ENCODE measurements at places on chromosomes 3 and 15.
A peak's percentile ranks its signal among the peaks of the same experiment; 100 is the strongest.

DNA sequence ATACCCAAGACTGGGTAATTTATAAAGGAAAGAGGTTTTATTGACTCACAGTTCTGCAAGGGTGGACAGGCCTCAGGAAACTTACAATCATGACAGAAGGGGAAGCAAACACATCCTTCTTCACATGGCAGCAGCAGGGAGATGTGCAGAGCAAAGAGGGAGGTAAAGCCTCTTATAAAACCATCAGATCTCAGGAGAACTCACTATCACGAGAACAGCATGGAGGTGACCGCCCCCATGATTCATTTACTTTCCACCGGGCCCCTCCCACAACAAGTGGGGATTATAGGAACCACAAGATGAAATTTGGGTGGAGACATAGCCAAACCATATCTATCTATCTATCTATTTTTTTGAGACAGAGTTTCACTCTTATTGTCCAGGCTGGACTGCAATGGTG is 5.4 kb downstream of the GDPGP1 start:
- no peak for ATAC-seq

DNA sequence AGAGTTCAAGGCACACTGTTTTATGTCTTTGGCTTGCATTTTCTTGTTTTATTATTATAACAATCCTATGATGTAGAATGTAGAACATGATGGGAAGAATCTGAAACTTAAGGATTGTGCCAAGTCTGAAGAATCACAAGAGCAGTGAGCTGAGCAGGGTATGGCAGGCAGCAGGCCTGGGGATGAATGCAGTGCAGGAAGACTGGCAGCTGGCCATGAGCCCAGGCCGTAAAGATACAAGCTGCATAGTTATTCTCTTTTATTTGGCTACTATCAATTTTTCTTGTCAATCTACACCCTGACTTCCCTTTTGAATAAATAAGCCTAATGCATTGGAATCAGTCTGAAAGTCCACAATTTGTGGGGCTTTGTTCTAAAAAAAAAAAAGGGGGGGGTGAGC is 89.6 kb upstream of the ARPP21 start:
- ATAC-seq = no peak

DNA sequence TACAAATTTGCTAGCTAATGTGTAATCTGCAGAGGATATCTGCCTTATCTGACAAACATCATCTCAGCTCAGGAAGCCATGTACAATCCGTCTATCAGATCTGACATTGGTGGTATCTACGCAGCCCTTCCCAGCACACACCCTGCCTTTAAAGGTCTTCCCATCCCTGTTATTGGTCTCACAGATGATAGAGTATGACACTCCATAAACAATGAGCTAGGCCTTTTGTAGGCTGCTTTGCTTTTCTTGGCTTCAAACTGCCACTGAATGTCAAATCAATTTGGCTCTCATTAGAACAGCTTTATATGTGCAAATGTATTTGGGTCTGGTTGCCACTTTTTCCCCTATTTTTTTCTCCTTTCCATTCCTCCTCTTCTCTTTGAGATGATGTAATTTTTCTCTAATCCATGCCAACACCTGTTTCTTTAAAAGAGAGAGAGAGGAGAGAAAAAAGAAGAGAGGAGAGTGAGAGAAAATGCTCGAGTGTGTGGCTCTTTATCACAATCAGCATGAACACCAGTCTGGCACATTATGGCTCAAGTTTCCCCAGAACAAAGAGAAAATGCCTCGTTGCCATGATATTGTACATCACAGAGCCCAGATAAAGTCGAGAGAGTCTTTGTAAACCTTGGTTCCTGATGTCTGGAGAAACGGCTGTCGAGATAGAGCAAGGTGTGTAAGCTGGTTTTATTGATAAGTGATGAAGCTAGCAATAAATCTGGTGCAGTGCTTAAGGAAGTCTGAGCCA is 80.8 kb upstream of the DPH6 start:
- ATAC-seq = no peak

- no peak for ATAC-seq
These were observed 20.9 kb upstream of the RBP1 start for GRCh38 chr3:139560411-139560810.

- no peak for ATAC-seq
These were observed 9.2 kb downstream of the IGF2BP2 start for GRCh38 chr3:185815391-185816282.

- no peak for ATAC-seq
These were observed 112.5 kb downstream of the SRGAP3 start for GRCh38 chr3:9136746-9137465.

GRCh38 chr3:34140616-34141015 is 342.2 kb downstream of the PDCD6IP start:
- no peak for ATAC-seq

DNA sequence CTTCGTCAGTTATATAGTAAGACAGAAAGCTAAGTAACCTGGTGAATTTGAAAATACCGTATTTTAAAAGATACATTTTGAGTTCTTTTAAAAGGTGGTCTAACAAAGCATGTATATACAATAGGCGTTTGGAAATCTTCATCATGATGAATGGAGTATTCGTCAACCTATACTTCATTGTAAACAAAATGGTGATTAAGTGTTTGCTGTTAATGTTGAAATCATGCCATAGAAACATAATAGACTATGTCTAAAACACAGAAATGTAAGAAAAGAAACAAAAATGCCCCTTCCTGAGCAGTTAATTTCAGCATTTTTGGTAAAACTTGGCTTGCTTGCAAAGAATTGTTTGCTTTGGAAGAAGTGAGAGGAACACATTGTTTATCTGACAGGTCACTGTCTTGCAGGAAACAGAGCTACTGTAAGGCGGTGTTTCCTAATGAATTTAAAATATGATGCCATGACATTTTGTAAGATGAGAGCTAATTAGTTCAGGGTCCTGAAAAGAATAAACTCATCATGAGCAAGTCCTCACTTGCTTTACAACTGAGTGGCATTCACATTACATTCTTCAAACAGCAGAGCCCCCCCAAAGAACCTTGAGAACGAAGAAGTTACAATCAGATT is 126.7 kb downstream of the SERPINI1 start:
- no peak for ATAC-seq

GRCh38 chr3:183653209-183654064 is 18.0 kb downstream of the KLHL24 start:
- no peak for ATAC-seq

GRCh38 chr3:181940703-181941102 is 229.0 kb downstream of the SOX2 start:
- no peak for ATAC-seq

GRCh38 chr15:99371180-99372103 is 120.2 kb downstream of the LRRC28 start:
- ATAC-seq = no peak

GRCh38 chr3:184757022-184757651 is 45.3 kb upstream of the MAGEF1 start:
- peak; percentile 87 for ATAC-seq

- no peak for ATAC-seq
These were observed 50.6 kb downstream of the MGLL start for GRCh38 chr3:127771746-127772145.

- no peak for ATAC-seq
These were observed 146.0 kb downstream of the ARPP21 start for GRCh38 chr3:35785234-35785888.

- no peak for ATAC-seq
These were observed 130.2 kb upstream of the TPRG1 start for GRCh38 chr3:189041482-189042090.

GRCh38 chr15:77506311-77507142 is 85.8 kb downstream of the HMG20A start:
- peak; percentile 71 for ATAC-seq

DNA sequence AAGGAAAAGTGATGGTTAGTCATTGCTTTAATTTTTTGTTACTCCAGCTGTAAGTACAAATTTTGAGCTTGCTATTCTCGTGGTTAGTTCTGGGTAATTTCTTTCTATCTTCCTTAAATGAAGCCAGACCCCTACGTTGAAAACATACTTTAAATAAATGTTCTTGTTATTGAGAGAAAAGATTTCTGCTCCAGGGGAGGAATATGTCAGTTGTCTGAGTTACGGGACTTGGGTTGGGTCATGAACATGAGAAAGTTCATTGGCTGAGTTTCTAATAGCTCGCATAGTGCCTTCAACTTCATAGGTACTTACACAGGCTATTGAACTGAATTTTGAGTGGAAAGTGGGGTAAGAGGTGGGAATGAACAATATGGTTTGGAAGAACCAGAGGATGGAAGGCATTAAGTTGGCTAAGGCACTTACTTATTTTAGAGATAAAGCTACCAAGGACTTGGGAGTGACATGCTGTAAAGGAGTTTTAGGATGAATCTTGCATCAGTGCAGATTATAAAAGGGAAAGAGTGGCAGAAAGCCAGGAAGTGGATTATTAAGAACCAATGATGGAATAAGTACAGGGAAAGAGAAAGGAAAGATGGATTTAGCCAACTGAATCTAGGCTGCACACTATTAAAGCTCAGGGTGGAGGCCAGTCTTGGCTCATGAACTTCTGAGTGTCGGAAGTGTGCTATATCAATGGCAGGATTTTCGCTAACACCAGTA is 1.4 kb downstream of the RPSA start:
- ATAC-seq = no peak

DNA sequence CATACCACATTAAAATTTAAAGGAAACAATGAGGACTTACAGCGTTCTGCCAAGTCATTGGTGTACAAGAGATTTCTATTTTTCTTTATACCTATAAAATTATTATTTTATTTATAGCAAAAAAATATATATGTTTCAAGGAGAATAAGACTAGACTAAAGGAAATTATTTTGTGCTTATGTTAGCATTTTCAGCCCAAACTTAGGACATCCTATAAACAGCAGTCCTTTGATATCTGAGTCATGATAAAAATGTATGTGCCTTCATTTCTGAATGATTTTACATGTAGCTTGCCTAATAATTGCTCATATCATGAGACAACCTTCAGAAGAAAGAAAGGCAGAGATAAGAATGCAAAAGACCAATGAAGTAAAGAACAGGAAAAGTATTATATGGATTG is 16.7 kb upstream of the CPA3 start:
- no peak for ATAC-seq

- no peak for ATAC-seq
These were observed 606.7 kb upstream of the MDFIC2 start for GRCh38 chr3:70919091-70919490.

GRCh38 chr3:25652921-25653320 is 11.8 kb downstream of the TOP2B start:
- ATAC-seq = no peak

GRCh38 chr15:98889930-98890695 is 117.5 kb downstream of the PGPEP1L start:
- ATAC-seq = no peak

- no peak for ATAC-seq
These were observed 8.5 kb upstream of the CCDC80 start for GRCh38 chr3:112649478-112649735.

- ATAC-seq = no peak
These were observed 1.3 kb upstream of the TNIK start for GRCh38 chr3:171461525-171461917.

- no peak for ATAC-seq
These were observed 324.8 kb upstream of the CTDSPL start for GRCh38 chr3:37536840-37537239.

GRCh38 chr15:88832820-88833730 is 29.8 kb downstream of the ACAN start:
- ATAC-seq = no peak

GRCh38 chr3:190131329-190131728 is 10.6 kb upstream of the P3H2 start:
- no peak for ATAC-seq

GRCh38 chr3:85164436-85164835 is 205.6 kb downstream of the CADM2 start:
- no peak for ATAC-seq

DNA sequence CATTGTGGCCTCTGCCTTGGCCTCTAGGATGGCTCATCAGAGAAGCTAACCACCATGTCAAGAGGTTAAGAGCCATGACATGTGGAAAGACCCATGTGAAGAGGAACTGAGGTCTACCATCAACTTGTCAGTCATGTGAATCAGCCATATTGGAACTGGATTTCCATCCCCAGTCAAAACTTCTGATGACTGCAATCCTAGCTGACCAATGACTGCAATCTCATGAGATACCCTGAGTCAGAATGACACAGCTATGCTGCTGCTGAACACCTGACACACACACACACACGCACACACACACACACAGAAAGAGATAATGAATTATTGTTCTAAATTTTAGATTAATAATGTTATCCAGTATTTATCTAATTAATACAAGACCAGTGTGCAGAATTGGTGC is 337.5 kb upstream of the LMCD1 start:
- no peak for ATAC-seq

GRCh38 chr3:45075821-45076625 is 49.9 kb downstream of the CLEC3B start:
- ATAC-seq = no peak

- ATAC-seq = no peak
These were observed 307.4 kb upstream of the RARB start for GRCh38 chr3:25120665-25121064.

GRCh38 chr15:37289109-37289765 is 188.9 kb upstream of the MEIS2 start:
- ATAC-seq = no peak

DNA sequence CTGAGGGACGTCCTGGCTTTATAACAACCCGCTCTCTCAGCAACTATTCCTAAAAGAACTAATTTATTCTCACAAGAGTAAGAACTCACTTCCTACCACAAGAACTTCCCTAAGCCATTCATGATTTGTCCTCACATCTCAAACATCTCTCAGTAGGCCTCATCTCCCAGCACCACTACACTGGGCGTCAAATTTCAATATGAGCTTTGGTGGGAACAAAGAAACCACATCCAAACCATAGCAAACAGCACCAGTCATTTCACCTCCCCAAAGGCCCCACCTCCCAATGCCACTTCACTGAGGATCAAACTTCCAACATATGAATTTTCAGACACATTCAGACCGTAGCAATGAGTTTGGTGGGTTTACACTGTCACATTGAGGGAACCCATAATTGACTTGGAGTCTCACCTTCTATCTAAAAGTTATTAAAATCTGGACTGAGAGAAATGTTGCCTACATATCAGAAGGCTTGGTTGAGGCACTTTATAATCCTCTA is 116.4 kb upstream of the AGBL1 start:
- no peak for ATAC-seq

GRCh38 chr3:113287111-113287802 is 75.9 kb downstream of the BOC start:
- no peak for ATAC-seq
